NCI-H1436 treated with DMSO at 0.1 percent for 48 hours (cell line): ENCODE measurements at places on chromosomes 2 and 18.

GRCh38 chr18:2657788-2658458 lies 2.4 kb downstream of the SMCHD1 start:
- DNase-seq, result peak; percentile 14

DNA sequence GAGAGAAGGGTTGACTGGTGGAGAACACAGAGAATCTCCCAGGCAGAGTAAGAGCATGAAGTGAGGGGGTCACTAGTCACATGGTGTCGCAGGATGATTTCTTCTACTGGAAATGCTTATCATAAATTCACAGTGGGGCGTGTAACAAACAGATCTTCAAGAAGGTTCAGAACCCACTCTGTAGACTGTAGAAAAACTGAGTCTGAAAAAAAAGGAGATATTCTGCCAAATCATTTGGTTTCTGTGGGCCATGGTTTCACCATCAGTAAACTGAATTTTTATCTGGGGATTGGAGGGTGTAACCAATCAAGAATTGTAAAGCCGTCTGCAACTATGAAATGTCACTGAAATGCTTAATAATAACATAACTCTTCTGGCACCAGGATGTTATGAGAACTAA lies 15.0 kb downstream of the TPGS2 start:
- no peak for DNase-seq

DNA sequence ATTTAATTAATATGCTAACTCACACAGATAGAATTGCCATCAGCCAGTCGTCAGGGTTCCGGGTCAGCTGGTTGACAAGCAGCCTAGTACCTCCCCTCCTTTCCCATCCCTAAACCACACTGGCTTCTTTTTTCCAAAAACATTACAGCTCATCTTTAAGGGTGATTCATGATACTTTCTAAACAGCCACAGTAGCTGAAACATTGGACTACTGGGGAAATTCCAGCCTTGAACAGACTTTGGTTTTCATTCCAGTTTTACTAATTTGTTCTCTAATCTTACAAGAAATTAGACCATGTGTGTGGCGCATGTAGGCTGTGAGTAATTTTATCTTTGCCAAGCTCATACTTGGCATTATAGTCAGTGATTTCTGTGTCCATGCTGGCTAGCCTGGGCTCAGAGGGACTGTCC lies 110.8 kb downstream of the FMNL2 start:
- DNase-seq, result no peak

- no peak for DNase-seq
Measured at GRCh38 chr18:26425148-26425531, 123.2 kb downstream of the KCTD1 start.

DNA sequence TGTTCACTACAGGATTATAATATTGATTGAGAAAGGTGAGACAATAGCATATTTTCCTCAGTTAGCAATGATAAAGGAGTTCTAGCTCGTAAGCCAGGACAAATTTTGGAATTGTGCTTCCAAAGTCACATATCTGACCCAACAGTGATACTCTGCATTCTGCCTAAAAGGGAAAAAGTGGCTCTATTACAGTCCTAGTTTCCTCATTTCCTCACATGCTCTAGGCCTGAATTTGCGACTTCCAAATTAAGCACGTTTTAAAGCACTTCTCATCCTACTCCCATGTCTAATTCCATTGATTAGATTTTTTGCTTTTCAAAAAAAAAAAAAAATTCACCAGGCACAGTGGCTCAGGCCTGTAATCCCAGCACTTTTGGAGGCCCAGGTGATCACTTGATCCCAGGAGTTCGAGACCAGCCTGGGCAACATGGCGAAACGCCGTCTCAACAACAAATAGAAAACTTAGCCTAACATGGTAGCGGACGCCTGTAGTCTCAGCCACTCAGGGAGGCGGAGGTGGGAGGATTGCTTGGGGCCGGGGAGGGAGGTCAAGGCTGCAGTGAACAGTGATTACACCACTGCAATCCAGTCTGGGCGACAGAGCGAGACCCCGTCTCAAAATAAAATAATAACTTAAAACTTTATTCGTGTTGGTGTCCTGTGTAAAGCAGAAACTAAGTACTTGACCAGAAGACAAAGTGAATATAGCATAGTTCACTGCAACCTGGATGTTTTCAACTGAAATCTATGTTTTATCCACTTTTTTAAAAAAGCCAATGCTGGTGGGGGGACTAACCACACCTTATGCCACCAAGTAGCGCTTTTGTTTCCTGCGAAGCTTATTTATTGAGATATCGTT lies 1.5 kb downstream of the ESCO1 start:
- DNase-seq, result no peak

GRCh38 chr2:59463426-59463825 lies 1090.0 kb downstream of the BCL11A start:
- no peak for DNase-seq

- DNase-seq, result no peak
Measured at GRCh38 chr2:240344904-240345303, 90.6 kb upstream of the GPC1 start.

GRCh38 chr2:789529-789928 lies 112.3 kb upstream of the TMEM18 start:
- no peak for DNase-seq

- no peak for DNase-seq
Measured at GRCh38 chr18:3177902-3178687, 41.7 kb downstream of the MYOM1 start.

GRCh38 chr18:66662632-66663031 lies 58.7 kb upstream of the CDH19 start:
- no peak for DNase-seq

DNA sequence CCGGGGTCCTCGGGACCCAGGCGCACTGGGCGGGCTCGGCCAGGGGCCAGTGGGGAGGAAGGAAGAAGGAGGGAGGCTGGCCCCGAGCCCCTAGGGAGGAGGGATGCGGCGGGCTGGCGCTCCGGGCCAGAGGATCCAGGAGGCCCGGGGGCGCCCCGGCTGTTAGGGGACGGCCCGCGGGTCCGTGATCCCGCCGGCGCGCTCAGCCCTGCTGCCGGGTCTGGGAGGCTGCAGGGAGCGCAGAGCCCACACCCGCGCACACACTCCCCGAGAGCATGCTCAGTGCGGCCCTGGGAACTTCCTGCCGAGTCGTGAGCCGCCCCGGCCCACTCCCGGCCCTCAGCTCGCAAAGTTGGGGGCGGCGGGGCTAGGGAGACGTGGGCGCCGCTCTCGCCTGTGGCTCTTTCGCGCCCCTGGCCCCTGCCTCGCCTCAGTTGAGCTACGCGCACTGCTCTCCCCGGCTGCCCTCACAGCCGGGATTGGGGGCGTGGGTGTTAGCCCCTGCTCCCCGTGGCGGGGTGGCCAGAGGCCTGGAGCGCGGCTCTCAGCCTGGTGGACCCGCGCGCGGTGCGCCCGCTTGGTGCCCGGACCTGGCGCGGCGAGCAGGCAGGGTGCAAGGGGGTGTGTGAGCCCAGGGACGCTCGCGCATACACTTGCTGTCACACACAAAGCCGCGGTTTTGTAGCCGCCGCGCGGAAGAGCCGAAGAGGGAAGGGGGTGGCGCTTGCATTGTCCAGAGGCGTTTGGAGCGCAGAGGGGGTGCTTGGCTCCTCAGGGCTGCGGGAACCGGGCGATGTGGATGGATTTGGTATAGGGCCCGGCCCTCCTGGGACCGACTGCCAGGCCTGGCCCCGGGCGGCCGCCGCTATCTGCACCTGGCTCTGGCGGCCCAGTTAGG lies 132.9 kb upstream of the MGAT5 start:
- DNase-seq, result no peak

DNA sequence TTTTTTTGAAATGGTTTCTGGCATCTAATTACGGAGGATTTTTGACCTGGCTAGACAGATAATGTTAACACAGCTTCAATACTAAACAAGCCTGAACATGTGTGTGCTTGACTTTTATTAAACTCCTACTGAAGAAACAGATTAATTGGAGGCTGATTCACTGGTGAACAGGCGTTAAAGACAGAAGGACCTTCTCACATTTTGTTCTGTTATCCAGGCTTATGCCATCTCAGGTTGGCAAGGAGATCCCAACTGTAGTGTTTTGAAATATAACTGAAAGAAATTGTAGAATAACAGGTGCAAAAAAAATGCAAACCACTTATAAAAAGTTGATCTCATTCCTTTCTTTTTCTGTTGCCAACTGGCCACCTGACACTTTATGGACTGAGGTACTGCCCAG lies 269.6 kb downstream of the ARHGAP15 start:
- no peak for DNase-seq

DNA sequence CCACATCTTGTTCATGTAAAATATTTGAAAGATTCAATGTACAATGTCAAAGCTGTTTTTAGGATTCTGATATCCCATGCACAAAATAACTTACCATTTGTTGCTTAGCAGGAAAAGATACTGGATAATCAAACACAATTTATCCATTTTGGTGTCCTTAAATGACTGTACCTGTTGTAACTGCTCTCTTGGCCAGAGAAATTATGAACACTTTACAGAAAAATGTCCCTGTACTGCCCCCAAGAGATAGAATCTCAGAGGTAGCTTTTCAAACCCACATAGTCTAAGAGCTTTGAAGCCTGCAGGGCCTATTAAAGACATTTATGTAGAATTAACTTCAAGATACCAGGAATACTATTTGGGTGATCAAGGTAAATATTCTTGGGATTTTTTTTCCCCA lies 12.2 kb upstream of the ME2 start:
- DNase-seq, result no peak

- no peak for DNase-seq
Measured at GRCh38 chr18:52242711-52243110, 97.3 kb upstream of the DCC start.

- no peak for DNase-seq
Measured at GRCh38 chr2:196655761-196656160, 16.2 kb downstream of the CCDC150 start.

DNA sequence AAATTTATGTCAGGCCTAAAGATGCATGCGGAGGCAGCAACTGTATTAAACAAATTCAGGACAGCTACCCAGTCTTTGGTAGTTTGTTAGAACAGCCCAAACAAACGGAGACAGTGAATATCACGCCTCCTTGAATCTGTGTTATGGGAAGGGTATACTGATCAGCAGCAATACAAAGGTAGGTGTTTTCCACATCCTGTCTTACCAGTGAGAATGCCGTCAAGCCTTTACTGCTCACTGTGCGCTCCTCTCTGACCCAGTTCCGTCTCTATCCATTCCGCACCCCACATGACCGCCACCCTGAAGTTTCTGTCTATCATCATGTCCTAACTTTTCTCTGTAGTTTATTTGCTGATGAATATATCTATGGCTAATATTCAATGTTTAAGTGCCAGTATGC lies 473.3 kb downstream of the LPIN1 start:
- DNase-seq, result no peak
